ENCODE measurements at places on chromosomes 3 and 15. TPM values are rescaled to one million over a fixed set of nuclear protein-coding genes. Genes with fewer than 3 reads are reported as not detected.

- peaks cover 7% of the 10 kb centered on the region for H3K4me1 ChIP-seq
- no peaks in the 10 kb centered on the region for H3K36me3 ChIP-seq
- no peak overlapping the region for H3K27ac ChIP-seq
- no peak for DNase-seq
Measured at GRCh38 chr15:67004142-67004541, 61.3 kb upstream of the SMAD3 start.

- no peaks in the 10 kb centered on the region for H3K27me3 ChIP-seq
- H3K36me3 ChIP-seq: no peaks in the 10 kb centered on the region
- peaks cover 10% of the 10 kb centered on the region for H3K4me1 ChIP-seq
- H3K27ac ChIP-seq: no peak overlapping the region
Measured at GRCh38 chr15:37138591-37139215, 38.4 kb upstream of the MEIS2 start.

- DNase-seq: peak; percentile 47
- no peaks in the 10 kb centered on the region for H3K27me3 ChIP-seq
- H3K4me3 ChIP-seq: no peak overlapping the region
- H3K27ac ChIP-seq: peak overlapping the region; percentile 6
- no peaks in the 10 kb centered on the region for H3K4me1 ChIP-seq
- no peaks in the 10 kb centered on the region for H3K36me3 ChIP-seq
Measured at GRCh38 chr3:58059349-58060321, 51.4 kb downstream of the FLNB start.

GRCh38 chr15:92322566-92323355, 70.9 kb upstream of the ST8SIA2 start:
- no peaks in the 10 kb centered on the region for H3K4me1 ChIP-seq
- H3K36me3 ChIP-seq: no peaks in the 10 kb centered on the region
- H3K4me3 ChIP-seq: no peak overlapping the region
- DNase-seq: no peak

DNA sequence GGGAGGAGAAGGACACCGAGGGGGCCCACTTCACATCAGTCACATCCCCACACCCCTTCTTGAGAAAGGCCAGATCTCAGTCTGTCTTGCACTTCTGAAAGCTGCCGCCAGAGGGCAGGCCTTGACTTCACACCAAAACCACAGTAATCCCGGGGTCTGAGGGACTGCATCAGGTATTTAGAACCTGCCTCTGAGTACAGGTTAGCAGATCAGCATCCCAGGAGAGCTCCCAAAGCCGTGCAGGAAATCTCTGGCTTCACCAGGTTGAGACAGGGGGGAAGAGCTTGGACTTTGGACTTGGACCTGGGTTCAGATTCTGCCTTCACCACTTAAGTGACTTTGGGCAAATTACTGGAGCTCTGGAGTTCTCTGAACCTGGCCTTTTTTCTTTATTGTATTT, 50.3 kb downstream of the LHFPL4 start:
- H3K27me3 ChIP-seq: peaks cover 36% of the 10 kb centered on the region
- H3K4me1 ChIP-seq: no peaks in the 10 kb centered on the region
- H3K4me3 ChIP-seq: no peak overlapping the region
- H3K27ac ChIP-seq: no peak overlapping the region

DNA sequence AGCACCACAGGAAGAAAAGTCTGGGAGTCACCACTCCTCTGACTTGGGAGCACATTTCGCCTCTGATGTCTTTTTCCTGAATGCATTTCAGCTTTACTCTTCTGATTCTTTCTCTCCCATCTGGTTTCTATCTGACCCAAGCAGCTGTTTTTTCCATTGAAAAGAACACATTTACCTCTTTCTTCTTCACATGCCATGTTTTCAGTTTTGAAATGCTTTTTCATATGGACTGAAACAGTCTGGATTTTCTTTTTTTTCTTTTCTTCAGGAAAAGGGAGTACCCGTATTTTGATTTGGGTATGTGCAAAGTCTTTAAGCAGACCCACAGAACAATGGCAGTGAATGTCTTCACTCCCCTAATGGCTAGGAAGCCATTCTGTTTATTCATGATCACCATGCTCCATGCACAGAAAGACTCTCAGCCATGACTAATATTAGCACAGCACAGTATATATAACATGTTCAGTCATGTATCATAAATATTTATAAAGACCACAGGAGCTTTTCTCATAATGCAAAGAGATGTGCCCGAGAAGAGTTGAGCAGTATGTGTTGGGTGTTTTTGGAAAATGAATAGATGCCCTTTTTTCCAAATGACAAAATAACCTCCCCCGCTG, 82.7 kb upstream of the LRIG1 start:
- no peak overlapping the region for H3K27ac ChIP-seq
- no peak overlapping the region for H3K4me3 ChIP-seq
- H3K36me3 ChIP-seq: no peaks in the 10 kb centered on the region
- no peaks in the 10 kb centered on the region for H3K27me3 ChIP-seq
- no peaks in the 10 kb centered on the region for H3K4me1 ChIP-seq

- H3K27ac ChIP-seq: no peak overlapping the region
- DNase-seq: peak; percentile 75
- no peak overlapping the region for H3K4me3 ChIP-seq
- H3K36me3 ChIP-seq: no peaks in the 10 kb centered on the region
- no peaks in the 10 kb centered on the region for H3K4me1 ChIP-seq
Measured at GRCh38 chr15:34047893-34048775, 9.1 kb upstream of the AVEN start.

- H3K27me3 ChIP-seq: no peaks in the 10 kb centered on the region
- H3K36me3 ChIP-seq: no peaks in the 10 kb centered on the region
- peak; percentile 90 for DNase-seq
- H3K4me1 ChIP-seq: no peaks in the 10 kb centered on the region
- H3K27ac ChIP-seq: no peak overlapping the region
Measured at GRCh38 chr15:45705510-45706473, 71.0 kb downstream of the SQOR start.

- H3K27me3 ChIP-seq: no peaks in the 10 kb centered on the region
- H3K4me1 ChIP-seq: peaks cover 17% of the 10 kb centered on the region
- no peak overlapping the region for H3K27ac ChIP-seq
- no peaks in the 10 kb centered on the region for H3K36me3 ChIP-seq
Measured at GRCh38 chr3:118945834-118946233, 88.8 kb downstream of the IGSF11 start.

GRCh38 chr3:191366675-191367074, 36.3 kb upstream of the UTS2B start:
- H3K27ac ChIP-seq: no peak overlapping the region
- no peaks in the 10 kb centered on the region for H3K4me1 ChIP-seq
- H3K36me3 ChIP-seq: peaks cover 19% of the 10 kb centered on the region
- DNase-seq: peak; percentile 46

DNA sequence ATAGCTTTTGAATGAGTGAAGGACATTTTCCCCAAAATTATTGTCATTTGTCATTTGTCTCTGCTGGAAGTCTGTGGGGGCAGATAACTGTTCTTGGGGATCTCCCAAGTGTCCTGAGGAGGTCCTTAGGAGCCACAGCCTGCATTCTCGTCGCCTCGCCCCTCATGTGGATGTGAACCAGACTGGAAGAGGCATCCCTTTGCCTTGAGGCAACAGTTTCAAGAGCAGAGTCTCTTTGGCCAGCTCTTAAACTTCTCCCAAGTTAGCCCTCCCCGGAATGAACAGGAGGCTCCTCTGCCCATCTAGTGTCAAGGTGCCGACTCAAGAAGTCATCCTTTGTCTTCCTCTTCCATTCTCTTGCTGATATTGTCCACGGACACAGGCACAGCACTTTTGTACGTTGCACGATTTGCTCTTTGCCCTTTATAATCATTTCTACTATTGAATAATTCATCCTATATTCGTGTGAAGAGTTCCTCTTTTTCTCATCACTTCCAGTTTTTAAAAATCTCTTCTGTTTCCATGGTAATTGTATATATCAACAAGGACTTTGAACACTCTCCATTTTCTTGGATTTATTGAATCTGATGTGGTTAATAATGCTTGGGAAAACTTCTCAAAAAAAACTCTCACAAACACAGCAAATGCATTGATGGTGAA, 40.8 kb upstream of the CD47 start:
- H3K27me3 ChIP-seq: no peaks in the 10 kb centered on the region
- H3K27ac ChIP-seq: no peak overlapping the region
- no peak for DNase-seq
- H3K4me3 ChIP-seq: no peak overlapping the region

- H3K27me3 ChIP-seq: peaks cover 8% of the 10 kb centered on the region
- no peak overlapping the region for H3K4me3 ChIP-seq
- no peaks in the 10 kb centered on the region for H3K36me3 ChIP-seq
- no peaks in the 10 kb centered on the region for H3K4me1 ChIP-seq
- DNase-seq: no peak
- H3K27ac ChIP-seq: no peak overlapping the region
Measured at GRCh38 chr15:50065279-50065678, 53.8 kb downstream of the ATP8B4 start.

DNA sequence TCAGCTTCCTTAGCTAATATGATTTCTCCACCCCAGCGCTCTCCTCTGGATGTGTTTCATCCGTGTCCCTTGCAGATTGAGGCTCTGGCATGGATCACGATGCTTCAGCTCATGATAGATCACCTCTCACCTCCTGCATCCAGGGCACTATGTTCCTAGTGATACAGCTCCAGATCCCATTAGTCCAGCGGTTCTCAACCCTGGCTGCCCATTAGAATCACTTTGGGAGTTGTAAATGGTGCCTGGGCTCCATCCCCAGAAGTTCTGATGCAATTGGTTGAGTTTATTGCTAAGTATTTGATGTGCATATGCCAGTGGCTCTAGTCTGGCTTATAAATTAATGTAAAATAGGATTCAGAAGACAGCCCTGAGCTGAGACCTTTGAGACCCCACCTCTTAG, 34.5 kb downstream of the INSYN1 start:
- DNase-seq: no peak
- no peaks in the 10 kb centered on the region for H3K36me3 ChIP-seq
- no peaks in the 10 kb centered on the region for H3K27me3 ChIP-seq
- H3K4me3 ChIP-seq: no peak overlapping the region
- H3K4me1 ChIP-seq: no peaks in the 10 kb centered on the region

- H3K4me3 ChIP-seq: no peak overlapping the region
- DNase-seq: no peak
- no peaks in the 10 kb centered on the region for H3K27me3 ChIP-seq
Measured at GRCh38 chr3:17023006-17023664, 138.4 kb downstream of the PLCL2 start.

GRCh38 chr3:169256796-169257522, 406.6 kb downstream of the MECOM start:
- no peak overlapping the region for H3K4me3 ChIP-seq
- DNase-seq: peak; percentile 38
- no peak overlapping the region for H3K27ac ChIP-seq
- H3K4me1 ChIP-seq: peaks cover 5% of the 10 kb centered on the region
- no peaks in the 10 kb centered on the region for H3K27me3 ChIP-seq
- H3K36me3 ChIP-seq: no peaks in the 10 kb centered on the region

DNA sequence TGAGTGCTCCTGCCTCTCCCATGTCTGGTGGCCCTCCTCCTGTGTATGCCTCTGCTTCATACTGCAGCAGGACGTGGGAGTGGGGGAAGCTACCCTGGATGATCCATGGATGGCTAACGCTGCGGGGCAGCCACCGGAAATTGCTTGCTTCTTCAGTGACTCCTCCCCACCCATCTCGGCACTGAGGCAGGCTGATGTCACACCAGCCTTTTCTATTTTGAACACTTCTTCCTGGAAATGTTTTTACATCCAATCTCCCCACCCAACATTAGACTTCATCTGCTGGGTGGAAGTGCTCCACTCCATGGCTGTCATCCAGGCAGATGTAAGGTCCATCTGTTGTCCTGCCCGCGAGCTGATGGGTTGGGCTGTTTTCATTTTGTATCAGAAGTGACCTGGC, 58.9 kb upstream of the MUC13 start:
- no peak overlapping the region for H3K4me3 ChIP-seq
- H3K4me1 ChIP-seq: peaks cover 8% of the 10 kb centered on the region
- no peak for DNase-seq
- no peak overlapping the region for H3K27ac ChIP-seq
- H3K27me3 ChIP-seq: no peaks in the 10 kb centered on the region

- no peak overlapping the region for H3K4me3 ChIP-seq
- H3K4me1 ChIP-seq: peaks cover 4% of the 10 kb centered on the region
- peaks cover 83% of the 10 kb centered on the region for H3K36me3 ChIP-seq
- no peaks in the 10 kb centered on the region for H3K27me3 ChIP-seq
Measured at GRCh38 chr15:92937901-92938300, 37.8 kb downstream of the CHD2 start.

DNA sequence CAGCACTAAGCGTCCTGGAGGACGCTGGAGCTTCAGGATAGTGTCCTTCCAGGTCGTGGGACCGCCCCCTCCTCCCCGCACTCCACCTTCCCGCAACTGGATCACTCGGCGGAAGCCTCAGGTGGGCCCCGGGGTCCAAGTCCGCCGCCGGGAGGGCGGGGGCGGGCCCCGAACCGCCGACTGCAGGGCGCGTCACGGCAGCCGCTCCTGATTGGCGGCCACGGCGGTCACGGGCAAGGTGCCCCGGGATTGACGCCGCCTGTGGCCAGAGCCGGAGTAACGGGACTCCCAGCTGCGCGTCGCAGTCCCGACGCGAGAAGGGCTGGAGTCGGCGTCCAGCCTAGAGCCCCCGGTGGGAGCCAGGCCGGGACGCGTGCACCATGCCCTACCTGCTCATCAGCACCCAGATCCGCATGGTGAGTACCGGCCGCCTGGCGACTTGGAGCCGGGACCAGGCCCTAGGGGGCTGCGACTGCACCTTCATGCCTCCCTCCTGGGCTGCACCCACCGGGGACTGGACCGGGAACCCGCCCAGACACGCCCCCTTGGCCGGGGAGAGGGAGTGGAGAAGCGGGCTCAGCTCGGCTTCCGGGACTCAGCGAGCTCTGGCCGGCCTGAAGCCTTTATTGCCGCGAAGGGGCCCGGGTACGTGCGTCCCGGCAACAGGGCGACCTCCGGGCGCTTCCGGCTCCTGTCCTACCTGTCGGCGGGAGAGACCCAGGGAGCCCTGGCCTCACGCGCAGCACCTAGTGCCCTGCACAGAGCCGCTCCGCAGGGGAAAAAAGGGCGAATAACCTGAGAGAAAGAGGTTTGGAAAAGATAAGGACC, at the start of gene GCHFR:
GCHFR (plus strand) TSS at position 268 of the 828 bp plus-strand sequence; CDS start at position 381, 113 bp downstream.
- H3K4me3 ChIP-seq: peak within 1 kb of the TSS; percentile 51
- H3K4me1 ChIP-seq: peaks cover 3% of the 10 kb centered on the region
- H3K27me3 ChIP-seq: no peaks in the 10 kb centered on the region
- peak; percentile 76 for DNase-seq
- H3K27ac ChIP-seq: peak within 1 kb of the TSS; percentile 77

DNA sequence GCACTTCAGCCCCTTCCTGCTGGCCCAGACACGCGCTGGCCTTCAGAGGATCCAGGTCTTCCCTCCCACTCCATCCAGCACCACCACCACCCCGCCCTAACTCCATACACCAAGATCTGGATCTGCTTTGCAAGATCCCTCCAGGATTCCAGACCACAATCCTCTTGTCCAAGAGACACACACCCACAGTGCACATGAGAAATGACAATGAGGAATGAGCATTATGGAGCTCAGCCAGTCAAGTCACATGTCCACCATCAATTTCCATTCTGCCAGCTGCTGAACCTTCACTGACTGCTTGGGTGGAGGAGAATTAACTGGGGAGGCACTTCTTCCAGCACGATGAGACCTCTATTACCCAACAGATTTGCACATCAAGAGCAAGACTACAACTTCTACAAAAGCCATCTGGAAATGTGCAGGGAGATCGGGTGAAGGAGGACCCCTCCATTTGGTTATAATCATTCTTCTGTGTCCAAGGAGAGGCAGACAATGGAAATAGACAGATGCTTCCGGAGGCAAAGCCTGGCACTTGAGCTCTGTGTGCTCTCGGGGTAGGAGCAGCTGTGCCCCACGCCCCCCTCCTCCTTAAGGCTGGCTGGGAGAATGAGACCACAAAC, 12.3 kb upstream of the SPATA12 start:
- peak; percentile 51 for DNase-seq
- no peaks in the 10 kb centered on the region for H3K36me3 ChIP-seq
- no peaks in the 10 kb centered on the region for H3K27me3 ChIP-seq
- H3K4me1 ChIP-seq: peaks cover 7% of the 10 kb centered on the region
- no peak overlapping the region for H3K4me3 ChIP-seq
- no peak overlapping the region for H3K27ac ChIP-seq

Gene MYO5A
- total RNA-seq: 27.7 TPM

Gene ASTE1
- 2.9 TPM for total RNA-seq

Gene GREM1
- 0.09 TPM for total RNA-seq

Gene SI
- total RNA-seq: not detected

Gene AP4E1
- 6.1 TPM for total RNA-seq

Gene ALPK3
- 52.1 TPM for total RNA-seq

Gene DNAH12
- 0.57 TPM for total RNA-seq
